ENCODE measurements at places on chromosomes 2 and 18.
A peak's percentile ranks its signal among the peaks of the same experiment; 100 is the strongest.

DNA sequence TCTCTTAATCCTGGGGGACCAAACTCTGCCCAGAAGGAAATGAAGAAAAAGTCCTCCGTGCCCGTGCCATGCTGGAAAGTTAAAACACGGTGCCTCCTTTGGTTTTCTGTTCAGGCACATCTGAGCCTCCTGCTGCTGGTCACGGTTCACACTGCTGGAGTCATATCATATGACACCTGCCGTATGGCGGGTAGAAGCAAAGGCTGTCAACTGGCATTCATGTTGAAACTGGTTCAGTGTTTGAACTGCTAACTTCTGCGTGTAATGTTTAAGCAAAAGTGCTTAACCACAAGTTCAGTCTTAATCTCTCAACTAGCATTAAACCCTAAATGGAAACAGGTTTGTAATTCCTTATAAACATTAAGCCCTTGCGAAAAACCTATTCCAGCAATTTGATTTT, 3.1 kb downstream of the STK39 start:
- peak; percentile 40 for DNase-seq

GRCh38 chr18:55634545-55634944, 46.6 kb upstream of the TCF4 start:
- no peak for DNase-seq

GRCh38 chr18:74244554-74244953, 47.2 kb downstream of the CYB5A start:
- no peak for DNase-seq

- DNase-seq: no peak
Observed at GRCh38 chr2:128347701-128348539, 29.3 kb upstream of the HS6ST1 start.

DNA sequence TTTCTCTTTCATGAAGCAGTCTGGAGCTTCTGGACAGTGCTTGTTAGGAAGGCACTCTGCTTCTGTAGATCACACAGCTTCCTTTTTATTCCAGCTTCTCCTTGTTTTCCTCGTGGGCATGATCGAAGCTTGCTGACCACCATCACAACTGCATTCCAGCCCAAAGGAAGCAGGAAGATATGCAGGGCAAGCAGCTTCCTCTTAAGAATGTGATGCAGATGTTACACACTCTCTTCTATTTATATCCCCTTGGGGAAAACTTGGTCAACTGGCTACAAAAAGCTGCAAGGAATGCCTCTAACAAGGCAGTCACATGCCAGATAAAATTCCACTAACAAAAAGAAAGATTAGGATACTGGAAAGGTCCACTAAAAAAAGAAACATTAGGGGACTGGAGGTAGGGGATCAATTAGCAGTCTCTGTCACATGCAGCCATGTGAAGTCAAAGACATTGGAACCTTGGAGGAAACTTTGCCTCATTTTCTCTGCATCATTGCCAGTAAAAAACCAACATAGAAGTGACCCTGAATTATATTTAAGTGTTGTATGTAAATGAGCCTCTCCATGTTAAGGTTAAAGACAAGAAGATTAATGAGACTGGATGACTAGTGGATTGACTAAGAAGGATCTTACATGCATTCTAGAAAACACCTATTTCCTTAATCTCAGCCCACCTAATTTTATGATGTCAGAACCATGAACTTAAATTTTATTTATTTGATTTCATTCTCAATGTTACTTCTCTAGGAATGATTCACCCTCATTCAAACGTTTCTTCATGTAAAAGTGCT, 98.3 kb downstream of the NAB1 start:
- DNase-seq: no peak

GRCh38 chr2:26469092-26469710, 8.7 kb downstream of the OTOF start:
- peak; percentile 15 for DNase-seq

GRCh38 chr2:62293151-62293489, 97.2 kb downstream of the B3GNT2 start:
- no peak for DNase-seq

DNA sequence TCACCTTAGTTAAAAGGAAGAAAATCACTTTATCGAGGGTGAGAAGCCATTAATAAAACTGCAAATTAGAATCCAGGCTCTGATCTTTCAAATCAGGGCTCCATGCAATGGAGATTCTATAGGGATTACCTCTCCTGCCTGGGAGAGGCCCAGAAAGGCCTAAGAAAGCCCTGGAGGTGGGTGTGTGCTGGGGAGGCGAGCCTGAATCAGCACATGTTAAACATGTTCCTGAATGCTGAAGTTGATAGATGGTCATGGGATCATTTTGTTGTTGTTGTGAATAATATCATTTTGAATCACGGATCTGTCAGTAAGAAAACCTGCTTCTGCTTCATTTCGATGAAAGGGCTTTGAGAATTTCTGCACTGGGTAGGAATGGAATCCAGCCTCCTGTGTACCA, 254.3 kb downstream of the ACKR3 start:
- DNase-seq: no peak

- no peak for DNase-seq
Observed at GRCh38 chr2:26483957-26484565, 6.1 kb upstream of the OTOF start.

DNA sequence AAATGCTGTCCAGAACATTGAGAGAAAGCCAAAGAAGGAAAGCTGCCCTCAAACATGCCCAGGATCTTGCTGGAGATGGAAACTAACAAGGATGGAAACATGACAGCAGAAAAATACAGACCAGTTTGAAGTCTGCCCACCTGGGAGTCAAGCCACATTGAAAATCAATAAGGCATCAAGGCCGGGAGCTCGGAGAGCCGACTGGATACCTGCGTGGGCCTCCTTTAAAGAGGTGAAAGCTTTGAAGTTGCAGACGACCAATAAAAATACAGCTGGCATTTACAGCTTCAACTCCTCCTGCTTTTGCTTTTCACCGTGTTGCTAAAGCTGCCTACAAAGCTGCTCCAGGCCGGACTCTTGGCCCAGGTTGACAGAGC, 279.7 kb downstream of the SRBD1 start:
- no peak for DNase-seq

GRCh38 chr2:134370655-134371445, 117.0 kb downstream of the MGAT5 start:
- no peak for DNase-seq

Data from central memory CD4-positive, alpha-beta T cell (primary cell).